Regular cardiac myocyte (primary cell): ENCODE measurements at places on chromosomes 11 and 22. TPM values are rescaled to one million over a fixed set of nuclear protein-coding genes. Genes with fewer than 3 reads are reported as not detected.

B3GAT1 gene
- total RNA-seq = under 0.01 TPM in 2 replicates

RASSF10 gene
- under 0.01 and 0.19 TPM in 2 replicates for total RNA-seq

IFTAP gene
- total RNA-seq = 29.9 and 42.8 TPM in 2 replicates

PHOX2A gene
- total RNA-seq = not detected in 2 replicates

WT1 gene
- total RNA-seq = 0.28 and 0.38 TPM in 2 replicates

HEPN1 gene
- total RNA-seq = not detected in 2 replicates

ENTHD1 gene
- under 0.01 TPM in 1 of 2 replicates, not detected in the other for total RNA-seq

RIMBP3C gene
- total RNA-seq = 0.38 and 0.56 TPM in 2 replicates

MMP8 gene
- under 0.01 TPM in 1 of 2 replicates, not detected in the other for total RNA-seq

FAM180B gene
- not detected in 2 replicates for total RNA-seq

ETS1 gene
- 71.9 and 73.3 TPM in 2 replicates for total RNA-seq

ACTN3 gene
- under 0.01 and 0.28 TPM in 2 replicates for total RNA-seq

TRIM49 gene
- total RNA-seq = not detected in 2 replicates

CYP2D6 gene
- under 0.01 and 0.56 TPM in 2 replicates for total RNA-seq

ANKK1 gene
- 0.28 TPM in 1 of 2 replicates, not detected in the other for total RNA-seq

GGTLC3 gene
- not detected in 2 replicates for total RNA-seq

CACNA1I gene
- total RNA-seq = under 0.01 TPM in 1 of 2 replicates, not detected in the other

MIOX gene
- total RNA-seq = under 0.01 TPM in 1 of 2 replicates, not detected in the other

CNTF gene
- total RNA-seq = 1.1 and 1.2 TPM in 2 replicates
